ENCODE measurements at places on chromosomes 4 and X.

GRCh38 chr4:127832585-127832984, 48.1 kb upstream of the PLK4 start:
- DNase-seq = no peak

GRCh38 chr4:6504900-6505496, 32.6 kb upstream of the PPP2R2C start:
- no peak for DNase-seq

- no peak for DNase-seq
These were observed 25.3 kb upstream of the NWD2 start for GRCh38 chr4:37219242-37219641.

DNA sequence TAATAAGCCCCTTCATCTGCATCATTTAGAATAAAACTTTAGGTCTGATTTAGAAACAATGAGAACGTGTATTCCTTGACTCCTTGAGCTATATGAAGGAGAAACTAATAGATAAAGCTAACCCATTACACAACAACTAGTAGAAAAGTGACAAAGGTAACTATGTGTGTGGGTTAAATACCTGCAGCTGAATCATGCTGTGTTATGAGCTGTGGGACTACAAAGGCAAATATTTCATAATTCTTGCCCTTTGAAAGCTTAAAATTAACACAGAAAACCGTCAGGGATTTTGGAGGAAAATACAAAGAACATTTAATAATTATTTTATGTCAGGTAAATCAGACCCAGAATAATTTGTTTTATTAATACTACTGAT, 898 bp upstream of the NDP start:
- DNase-seq = peak; percentile 74

DNA sequence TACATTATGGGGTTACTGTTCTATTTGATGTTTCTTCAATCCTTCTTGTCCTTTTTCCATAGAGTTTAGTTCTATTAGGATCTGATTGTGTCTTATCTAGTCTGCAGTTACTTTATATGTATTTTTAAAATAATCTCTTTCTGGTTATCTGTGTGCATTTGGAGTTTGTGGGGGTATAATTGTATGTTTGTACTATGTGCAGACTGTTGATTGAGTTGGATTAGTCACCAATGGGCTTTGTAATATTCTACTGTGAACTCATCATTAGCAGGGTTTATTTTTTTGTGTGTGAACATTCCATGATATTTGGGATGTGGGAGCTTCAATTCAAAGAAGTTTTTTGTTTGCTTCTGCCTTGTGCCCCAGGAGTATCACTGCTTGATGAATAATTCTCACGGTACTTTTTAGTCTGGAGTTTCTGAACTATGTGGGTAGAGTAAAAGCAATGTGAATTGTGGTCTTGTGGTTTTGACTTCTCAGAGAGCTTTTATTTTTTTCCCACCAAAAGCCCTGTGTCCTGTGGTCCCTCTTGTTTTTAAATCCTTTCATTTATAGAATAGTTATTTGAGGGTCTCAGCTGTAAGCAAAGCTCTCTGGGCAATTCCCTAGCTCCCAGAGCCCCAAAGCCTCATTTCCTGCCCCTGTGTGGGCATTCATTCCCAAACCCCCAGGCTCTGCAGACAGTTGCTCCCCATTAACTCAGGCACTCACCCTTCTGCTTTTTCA, 127.8 kb downstream of the PHKA2 start:
- DNase-seq = no peak

DNA sequence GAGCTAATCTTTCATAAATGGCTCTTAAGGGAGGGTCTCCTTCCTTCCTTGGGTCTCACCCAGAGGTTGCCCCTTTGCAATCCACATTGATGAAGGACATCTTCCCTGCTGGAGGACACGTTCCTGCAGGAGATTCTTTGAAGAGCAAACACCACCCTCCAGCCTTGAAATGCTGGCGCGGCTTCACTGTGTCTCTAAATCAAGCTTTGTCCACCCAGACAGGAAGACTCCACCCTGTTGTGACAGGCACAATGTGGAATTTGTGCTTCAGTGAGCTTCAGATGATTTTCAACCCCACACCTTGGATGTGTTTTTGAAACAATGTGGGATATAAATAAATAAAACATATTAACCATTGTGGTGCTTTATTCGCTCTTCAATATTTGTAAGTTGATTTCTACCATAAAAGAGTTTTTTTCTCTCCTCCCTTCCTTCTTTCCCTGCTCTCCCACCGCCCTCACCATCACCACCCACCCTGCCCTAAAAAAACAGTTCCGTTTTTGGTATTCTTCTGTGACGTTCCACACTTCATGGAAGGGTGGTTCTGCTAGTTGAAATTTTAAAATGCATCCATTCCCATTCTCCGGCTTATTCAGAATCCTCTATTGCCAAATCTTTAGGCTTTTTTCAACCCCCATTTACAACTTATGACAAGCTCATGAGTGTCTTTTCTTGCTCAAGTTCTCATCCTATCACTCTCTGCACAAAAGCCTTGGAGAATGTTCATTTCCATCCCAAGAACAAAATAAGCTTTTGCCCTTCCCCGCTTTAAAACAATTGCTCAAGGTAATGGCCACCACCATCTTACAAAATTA, 264.3 kb downstream of the RAPGEF2 start:
- peak; percentile 50 for DNase-seq

- DNase-seq = no peak
These were observed 40.9 kb downstream of the GATB start for GRCh38 chr4:151719956-151720334.

DNA sequence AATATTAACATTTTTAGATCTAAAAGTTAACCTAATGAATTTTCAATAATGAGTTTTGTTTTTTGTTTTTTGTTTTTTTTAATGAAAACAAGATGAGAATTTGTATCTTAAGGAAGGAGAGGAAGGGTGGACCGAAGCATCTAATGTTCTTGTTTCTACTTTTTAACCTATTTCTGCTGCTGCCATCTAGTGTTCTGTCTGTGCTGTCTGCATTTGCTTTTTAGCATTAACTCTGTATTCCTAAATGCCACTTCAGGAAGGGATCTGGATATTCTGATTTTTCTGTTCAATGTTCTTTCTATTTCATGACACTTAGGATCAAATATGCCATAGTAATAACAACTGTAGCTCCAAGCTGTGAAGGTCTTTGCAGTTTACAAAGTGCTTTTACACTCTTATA, 161.7 kb downstream of the BRWD3 start:
- DNase-seq = no peak

- no peak for DNase-seq
These were observed 297.7 kb upstream of the CLNK start for GRCh38 chr4:10982305-10982704.

DNA sequence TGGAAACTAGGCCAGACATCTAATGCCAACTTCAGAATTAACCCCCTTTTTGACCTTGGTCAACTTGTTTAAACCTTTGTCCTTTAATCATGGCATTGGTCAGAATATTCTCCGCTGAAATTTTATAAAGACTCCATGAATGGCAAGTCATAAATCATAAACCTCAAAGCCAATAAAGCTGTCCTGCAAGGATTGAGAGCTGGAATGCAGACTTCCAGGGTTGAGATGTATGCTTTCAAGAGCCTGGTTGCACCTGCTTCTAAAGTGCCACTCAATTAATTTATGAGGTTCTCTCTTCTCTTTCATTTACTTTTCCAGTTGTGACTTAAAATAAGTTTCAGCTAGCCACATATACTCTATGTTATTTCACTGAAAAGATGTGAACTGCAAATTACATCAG, 136.2 kb upstream of the HCCS start:
- DNase-seq = no peak

DNA sequence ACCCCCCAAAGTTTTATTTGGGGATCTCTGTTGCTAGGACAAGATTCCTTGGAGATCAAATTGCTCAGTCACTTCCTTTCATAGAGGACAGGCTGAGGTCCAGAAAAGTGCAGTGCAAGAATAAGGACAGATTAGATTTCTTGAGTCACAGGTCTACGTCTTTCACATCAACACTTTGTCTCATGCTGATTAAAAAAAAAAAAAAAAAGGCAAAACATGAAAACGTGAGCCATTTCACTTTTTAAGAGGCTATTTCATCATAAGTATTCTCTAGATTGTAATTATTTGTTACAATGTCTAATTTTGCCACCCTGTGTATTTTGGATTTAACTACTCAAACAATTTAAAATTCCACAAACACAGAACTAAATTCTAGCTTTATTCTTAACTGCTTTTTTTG, 647.0 kb downstream of the TRAM1L1 start:
- no peak for DNase-seq

- no peak for DNase-seq
These were observed 50.4 kb downstream of the DCTD start for GRCh38 chr4:182866746-182867145.

GRCh38 chr4:156512622-156513021, 459.0 kb downstream of the PDGFC start:
- DNase-seq = no peak

GRCh38 chr4:112277220-112277619, 8.5 kb downstream of the TIFA start:
- DNase-seq = no peak

DNA sequence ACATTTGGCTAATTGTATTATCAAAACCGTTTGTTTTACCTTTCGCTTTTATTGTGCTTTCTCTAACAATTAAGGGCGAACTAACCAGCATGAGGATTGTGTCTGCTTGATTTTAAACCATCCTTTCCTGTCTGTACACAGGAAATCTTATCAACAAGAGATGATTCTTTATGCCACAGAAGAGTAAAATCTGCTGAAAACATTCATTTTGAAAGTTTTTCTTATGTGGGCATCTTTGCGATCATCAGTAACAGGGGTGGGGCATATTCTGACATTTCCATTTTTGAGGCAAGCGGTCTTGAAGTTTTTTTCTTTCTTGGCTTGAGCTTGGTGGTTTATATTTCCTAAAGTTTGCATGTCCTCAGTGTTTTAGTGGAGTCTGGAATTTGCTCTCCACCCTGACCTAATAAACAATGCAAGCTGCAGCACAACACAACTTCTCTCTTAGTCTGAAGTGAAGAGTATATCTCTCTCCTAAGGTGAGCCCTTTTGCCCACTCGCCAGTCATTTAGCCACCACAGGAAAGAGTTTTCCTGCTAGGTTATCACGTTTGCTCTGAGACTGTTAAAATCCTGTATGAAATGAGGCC, 26.6 kb downstream of the NFKB1 start:
- DNase-seq = no peak

DNA sequence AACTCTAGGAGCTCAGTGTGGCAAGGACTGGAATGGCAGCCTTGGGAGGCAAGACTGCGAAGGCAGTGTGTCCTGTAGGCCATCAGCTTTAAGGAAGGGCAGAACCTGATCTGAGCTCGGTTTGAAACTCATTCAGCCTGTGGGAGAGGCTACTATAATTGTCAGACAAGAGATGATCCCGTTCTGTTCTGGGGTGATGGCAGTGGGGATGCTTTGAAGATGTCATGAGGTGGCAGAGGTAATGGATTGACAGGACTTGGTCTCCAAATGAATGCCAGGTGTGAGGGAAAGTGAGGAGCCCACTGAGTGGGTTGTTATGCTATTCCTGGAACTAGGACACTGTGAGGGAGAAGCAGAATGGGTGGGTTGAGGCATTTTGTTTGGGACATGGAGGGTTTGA, 144.9 kb downstream of the PJA1 start:
- no peak for DNase-seq

- DNase-seq = no peak
These were observed 61.7 kb downstream of the TMA16 start for GRCh38 chr4:163556177-163556576.

- peak; percentile 49 for DNase-seq
These were observed 565.4 kb downstream of the GRXCR1 start for GRCh38 chr4:43457866-43458265.

DNA sequence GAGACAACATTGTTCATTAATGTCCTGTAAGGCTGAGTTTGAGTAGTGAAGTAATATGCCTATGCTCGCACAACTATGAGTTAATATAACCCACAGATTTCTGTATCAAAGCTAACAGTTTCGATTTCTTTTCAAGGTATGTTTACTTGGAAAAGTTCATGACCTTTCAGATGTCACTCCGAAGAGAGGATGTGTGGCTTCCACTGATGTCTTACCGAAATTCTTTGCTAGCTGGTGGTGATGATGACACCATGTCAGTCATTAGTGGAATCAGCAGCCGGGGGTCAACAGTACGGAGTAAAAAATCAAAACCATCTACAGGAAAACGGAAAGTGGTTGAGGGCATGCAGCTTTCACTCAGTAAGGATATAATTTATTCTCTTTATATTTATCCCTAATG, 124.9 kb downstream of the STAG2 start:
- no peak for DNase-seq
